ENCODE measurements at places on chromosomes 2 and 18.

DNA sequence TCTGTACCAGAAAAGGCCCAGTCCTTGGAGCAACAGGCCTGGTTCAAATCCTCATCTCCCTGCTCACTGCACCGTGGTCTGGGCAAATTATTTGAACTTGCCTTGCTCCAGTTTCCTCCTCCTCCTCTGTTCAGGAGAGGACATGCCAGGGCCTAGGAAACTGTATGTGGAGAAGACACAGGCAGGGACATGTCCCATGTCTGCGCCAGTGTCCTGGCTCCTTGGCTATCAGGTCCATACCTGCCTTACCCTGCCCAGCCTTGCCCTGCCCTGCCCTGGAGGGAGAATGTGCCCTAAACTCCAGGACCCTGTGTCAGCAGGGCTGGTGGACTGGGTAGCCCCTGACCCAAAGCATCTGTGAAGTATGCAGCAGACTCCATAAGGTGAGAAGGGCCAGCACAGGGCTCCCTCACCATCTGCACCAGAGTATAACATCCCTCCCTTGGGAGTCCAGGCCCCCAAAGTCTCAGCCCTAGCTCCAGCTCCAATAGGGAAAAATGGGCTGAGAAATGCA, 165.3 kb downstream of the GALNT1 start:
- no peak for DNase-seq

DNA sequence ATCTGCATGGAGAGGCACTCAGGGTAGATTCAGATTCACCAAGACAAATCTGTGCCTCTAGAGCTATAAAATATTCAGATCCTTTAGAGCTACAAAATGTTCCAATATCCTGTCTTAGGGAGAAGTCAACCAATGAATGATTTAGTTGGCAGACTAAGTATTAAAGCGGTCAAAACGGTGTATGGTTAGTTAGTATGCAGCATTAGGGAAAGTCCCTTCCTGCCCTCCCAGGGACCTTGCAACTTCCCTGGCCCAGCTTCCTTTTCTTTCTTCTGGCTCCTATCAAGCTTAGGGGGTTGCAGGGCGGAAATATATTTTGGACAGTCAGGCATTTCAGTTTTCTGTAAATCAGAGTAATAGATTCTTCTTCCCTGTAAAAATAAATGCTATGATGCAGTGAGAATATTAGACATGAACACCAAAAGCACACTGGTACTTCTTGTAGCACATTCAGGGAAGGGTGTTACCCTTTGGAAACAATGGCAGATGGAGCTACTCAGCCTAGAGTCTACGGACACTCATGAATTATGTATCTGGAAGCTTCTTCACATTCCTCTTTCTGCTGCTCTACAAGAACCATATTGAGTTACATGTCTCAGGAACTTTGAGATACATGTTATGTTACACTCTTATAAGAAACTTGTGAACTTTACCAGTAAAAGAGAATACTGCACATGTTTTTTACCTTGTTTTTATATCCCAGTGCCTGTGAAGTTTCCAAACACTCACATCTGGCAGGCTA, 45.7 kb downstream of the CCDC93 start:
- no peak for DNase-seq

GRCh38 chr2:151056870-151057269, 204.8 kb downstream of the RBM43 start:
- DNase-seq = peak; percentile 15

GRCh38 chr2:68714866-68715265, 19.7 kb upstream of the ARHGAP25 start:
- DNase-seq = no peak

GRCh38 chr2:190679813-190680591, 31.1 kb downstream of the NAB1 start:
- DNase-seq = peak; percentile 49

GRCh38 chr2:139805441-139805840, 1025.3 kb upstream of the NXPH2 start:
- DNase-seq = no peak

GRCh38 chr2:102025016-102025501, 33.3 kb downstream of the IL1R2 start:
- peak; percentile 99 for DNase-seq

DNA sequence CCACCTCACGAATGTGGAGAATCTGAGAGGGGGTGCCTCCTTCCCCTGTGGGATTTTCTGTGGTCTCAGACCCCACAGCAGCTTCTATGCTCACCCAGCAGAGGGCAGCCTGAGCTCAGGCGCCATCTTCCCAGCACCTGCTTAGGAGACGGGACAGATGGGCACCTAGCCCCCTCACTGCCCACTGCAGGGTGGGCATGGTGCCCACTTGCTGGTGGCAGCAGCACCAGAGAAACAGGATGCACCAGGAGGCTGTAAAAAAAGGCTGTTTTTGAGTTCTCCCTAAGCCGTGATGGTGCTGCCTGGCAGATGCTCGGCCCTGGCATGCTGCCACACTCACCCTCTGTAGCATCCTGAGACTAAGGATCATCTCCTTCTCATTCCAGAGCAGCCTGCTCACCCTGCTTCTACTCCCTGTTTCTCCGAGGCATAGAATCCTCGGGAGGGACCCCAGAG, 19.1 kb upstream of the SLC20A1 start:
- DNase-seq = peak; percentile 76

DNA sequence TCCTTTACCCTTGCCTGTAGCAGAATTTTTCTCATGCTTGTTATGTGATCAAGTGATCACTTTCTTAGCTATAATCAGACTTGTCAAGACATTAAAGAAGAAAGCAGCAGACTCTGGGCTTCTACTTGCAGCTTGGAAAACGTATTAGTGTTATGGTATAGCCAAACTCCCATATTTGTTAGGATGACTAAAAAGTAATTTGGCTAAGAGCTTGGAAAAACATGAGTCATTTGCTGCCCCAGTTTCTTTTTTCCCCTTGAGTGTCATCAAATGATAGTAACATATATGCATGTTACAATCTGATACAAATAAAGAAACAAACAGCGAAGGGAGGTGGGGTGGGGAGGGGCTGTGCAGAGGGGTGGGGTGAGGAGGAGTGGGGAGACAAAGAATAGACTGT, 155.5 kb downstream of the IKZF2 start:
- peak; percentile 34 for DNase-seq

DNA sequence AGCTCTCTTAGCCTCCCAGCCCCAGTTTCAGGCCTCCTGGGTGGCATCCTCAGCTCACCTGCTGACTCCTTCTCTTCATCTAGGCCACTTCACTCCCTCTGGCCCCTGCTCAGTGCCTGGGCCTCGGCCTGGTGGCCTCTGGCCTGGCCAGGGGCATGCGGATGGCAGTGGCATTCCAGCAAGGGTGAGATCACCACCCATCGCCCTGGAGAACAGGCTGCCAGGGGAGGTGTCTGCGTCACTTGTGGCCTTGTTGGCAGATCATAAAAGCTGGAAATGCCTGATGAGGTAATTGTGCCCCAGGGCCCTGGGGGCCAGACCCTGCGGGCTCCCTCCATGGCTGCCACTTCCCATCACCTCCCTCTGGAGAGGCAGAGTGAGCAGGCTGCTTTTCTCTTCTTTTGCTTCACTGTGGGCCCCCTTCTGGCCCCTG, 72.5 kb upstream of the SMAD2 start:
- DNase-seq = peak; percentile 75

All from amniotic epithelial cell (primary cell).